ENCODE measurements at places on chromosomes 4 and X. TPM values are rescaled to one million over a fixed set of nuclear protein-coding genes. Genes with fewer than 3 reads are reported as not detected.

Gene ADH5
- polyA plus RNA-seq: 268 TPM

DNA sequence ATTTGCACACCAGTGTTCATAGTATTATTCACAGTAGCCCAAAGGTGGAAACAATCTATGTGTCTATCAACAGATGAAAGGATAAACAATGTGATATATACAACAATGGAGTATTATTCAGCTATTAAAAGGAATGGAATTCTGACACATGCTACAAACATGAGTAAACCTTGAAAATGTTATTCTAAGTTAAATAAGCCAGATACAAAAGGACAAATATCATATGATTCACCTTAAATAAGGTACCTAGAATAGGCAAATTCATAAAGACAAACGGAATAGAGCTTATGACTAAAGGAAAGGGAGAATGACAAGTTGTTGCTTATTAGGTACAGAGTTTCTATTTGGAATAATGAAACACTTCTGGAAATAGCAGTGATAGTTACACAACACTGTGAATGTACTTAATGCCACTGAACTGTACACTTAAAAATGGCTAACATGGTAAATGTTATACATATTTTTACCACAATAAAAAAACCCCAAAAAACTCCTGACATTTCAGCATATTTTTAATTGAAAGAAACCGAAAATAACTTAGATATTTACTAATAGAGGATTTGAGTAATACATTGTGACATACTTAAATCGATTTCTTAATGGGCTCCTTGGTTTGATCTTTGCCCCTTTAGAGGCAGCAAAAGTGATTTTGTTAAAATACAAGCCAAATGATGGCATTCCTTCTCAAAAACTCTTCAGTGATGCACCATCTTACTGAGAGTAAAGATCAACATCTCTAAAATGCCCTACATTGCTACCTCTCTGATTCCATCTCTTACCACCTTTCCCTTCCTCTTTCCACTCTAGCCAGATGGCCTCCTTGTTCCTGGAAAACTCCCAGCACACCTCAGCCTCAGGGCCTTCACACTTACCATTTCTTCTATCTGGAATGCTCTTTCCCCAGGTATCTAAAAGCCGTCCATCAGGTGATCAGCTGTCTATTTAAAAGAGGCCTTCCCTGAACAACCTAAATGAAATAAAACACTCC lies 8.6 kb upstream of the CYP2U1 start:
- no peak for DNase-seq

DNA sequence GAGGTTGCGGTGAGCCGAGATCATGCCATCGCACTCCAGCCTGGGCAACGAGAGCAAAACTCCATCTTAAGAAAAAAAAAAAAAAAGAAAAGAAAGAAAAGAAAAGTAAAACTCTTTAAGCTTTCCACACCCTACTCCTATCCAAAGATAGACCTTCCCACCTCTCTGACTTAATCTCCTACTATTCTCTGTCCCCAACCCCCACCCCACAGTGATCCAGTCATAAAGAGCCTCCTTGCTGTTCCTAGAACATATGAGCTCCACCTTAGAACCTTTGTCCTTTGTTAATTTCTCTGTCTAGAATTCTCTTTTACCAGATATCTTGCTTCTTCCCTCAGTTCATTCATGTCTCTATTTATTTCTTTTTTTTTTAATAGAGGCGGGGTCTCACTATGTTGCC lies 30.1 kb upstream of the MSN start:
- no peak for DNase-seq

GRCh38 chrX:56462389-56462788 lies 101.0 kb upstream of the UBQLN2 start:
- no peak for DNase-seq

Gene WDR44
- polyA plus RNA-seq: 9.2 TPM

All from aorta (tissue), 5 donors.